ENCODE measurements at places on chromosomes 3 and 15.

GRCh38 chr3:57978316-57978715 is 29.9 kb upstream of the FLNB start:
- DNase-seq = no peak
- H3K27me3 ChIP-seq = no peaks in the 10 kb centered on the region

DNA sequence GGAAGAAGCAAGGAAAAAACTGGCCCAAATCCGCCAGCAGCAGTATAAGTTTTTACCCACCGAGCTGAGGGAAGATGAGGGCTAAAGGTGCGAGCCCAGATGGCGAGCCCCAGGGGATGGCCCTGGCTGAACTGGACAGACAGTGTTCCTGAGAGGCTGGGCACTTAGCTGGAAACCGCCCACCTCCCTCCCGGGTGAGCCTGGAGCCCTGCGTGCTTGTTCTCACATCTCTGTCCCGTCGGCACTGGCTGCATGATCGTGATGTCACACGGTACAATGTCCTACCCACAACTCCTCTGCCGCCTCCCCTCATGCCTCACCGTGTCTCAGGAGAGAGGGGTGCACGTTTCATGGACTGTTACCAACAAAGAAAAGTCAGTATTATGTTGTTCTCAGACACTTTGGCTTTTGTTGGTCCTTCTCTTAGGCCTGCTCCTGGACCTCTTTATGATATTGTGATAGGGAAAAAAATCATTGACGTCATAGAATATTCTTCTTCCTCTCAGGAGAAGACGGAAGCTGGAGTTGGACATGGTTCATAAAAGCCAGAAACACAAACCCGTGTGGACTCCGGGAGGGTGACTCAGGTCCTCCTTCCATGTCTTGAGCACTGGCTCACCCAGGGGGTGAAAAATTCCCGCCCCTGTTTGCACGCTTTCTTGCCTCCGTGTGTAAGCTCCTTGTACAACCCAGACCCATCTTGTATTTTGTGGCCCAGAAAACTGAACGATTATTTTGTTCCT is 201.8 kb upstream of the TPM1 start:
- H3K27me3 ChIP-seq = no peaks in the 10 kb centered on the region
- no peak for DNase-seq
- H3K36me3 ChIP-seq = peaks cover 10% of the 10 kb centered on the region
- no peak overlapping the region for H3K27ac ChIP-seq
- H3K4me3 ChIP-seq = no peak overlapping the region

GRCh38 chr3:98536456-98537017 is 4.8 kb downstream of the GPR15 start:
- no peaks in the 10 kb centered on the region for H3K27me3 ChIP-seq
- no peak overlapping the region for H3K27ac ChIP-seq
- H3K4me3 ChIP-seq = no peak overlapping the region
- H3K36me3 ChIP-seq = no peaks in the 10 kb centered on the region

DNA sequence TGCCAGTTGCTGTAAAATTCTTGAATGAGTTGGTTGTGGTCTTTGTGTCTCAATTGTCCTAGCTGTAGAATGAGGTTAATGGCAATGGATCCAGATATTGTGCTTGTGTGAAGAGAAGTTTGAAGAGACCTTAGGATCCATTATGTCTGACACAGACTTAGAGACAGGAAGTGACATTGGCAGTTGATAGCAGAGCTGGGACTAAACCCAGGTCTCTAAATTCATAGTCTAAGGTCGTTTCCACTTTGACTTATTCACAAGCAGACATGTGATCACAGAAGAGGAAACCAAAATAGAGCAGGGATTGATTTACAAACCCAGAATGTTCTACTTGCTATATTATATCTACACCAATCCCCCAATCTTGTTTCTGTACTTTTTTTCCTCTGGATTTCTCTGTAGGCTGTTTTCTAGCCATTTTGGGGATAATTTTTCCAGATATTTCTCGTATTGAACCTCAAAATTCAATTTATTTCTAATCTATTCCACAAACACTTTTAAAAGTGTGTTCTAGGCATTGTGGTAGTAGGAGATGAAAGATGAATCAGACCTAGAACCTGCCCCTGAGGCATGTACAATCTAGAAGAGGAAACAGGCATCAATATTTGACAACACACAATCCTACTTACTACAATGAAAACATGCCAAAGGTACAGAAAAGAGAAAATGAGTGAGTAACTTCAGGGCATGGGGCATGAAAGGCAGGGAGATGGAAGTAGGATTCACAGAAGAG is 123.3 kb downstream of the NFKBIZ start:
- no peaks in the 10 kb centered on the region for H3K4me1 ChIP-seq
- DNase-seq = no peak
- no peak overlapping the region for H3K4me3 ChIP-seq

DNA sequence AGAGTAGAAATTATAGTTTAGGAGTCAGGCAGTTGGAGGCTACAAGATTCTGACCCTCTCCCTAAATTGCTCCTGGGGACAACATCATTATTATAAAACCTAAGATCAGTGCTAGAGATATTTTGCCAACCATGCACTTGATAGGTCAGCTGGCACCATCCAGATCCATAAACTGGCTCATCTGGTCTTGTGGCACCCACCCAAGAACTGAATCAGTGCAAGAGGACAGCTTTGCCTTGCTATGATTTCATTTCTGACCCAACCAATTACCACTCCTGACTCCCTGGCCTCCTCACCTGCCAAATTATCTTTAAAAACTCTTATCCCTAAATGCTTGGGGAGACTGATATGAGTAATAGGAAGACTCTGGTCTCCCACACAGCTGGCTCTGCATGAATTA is 461.1 kb upstream of the TGFBR2 start:
- no peaks in the 10 kb centered on the region for H3K27me3 ChIP-seq
- H3K4me1 ChIP-seq = no peaks in the 10 kb centered on the region
- no peaks in the 10 kb centered on the region for H3K36me3 ChIP-seq
- no peak overlapping the region for H3K4me3 ChIP-seq
- H3K27ac ChIP-seq = no peak overlapping the region
- no peak for DNase-seq

DNA sequence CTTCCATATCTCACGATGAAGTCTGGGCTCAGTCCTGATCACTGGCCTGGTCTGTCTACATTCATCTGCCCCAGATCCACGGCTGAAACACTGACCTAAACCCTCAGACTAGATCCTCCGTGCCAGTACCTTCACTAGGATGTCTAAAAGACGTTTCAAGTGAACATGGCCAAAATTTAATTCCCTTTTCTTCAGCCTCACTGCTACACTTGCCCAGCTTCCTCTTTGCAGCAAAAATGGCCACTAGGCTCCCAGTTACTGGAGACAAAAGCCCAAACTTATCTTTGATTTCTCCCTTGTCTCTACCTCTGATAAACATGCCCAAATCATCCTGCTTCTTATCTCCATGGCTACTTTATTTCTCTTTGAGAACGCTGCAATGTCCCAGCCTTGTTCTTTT is 1.7 kb downstream of the RASSF1 start:
- no peaks in the 10 kb centered on the region for H3K36me3 ChIP-seq
- H3K27ac ChIP-seq = peak overlapping the region; percentile 18
- no peak for DNase-seq
- H3K4me3 ChIP-seq = no peak overlapping the region
- no peaks in the 10 kb centered on the region for H3K4me1 ChIP-seq
- H3K27me3 ChIP-seq = no peaks in the 10 kb centered on the region

DNA sequence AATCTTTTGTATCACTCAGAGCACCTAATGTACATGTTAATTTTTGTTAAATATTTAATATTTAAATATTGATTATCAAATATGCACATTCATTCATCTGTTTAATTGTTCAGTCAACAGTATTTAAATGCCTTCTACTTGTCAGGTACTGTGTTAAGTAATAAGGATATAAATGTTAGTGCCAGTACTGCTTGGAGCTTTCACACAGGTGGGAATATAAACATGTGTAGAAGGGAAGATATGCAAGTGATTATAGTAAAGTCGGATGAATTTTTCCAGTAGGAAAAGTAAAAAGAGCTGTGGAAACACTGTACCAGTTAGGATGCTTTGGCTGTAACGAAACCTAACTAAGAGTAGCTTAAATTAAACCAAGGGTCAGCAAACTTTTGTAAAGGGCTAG is 95.4 kb downstream of the RSRC1 start:
- H3K27me3 ChIP-seq = no peaks in the 10 kb centered on the region
- H3K4me3 ChIP-seq = no peak overlapping the region
- no peaks in the 10 kb centered on the region for H3K4me1 ChIP-seq
- H3K27ac ChIP-seq = no peak overlapping the region

DNA sequence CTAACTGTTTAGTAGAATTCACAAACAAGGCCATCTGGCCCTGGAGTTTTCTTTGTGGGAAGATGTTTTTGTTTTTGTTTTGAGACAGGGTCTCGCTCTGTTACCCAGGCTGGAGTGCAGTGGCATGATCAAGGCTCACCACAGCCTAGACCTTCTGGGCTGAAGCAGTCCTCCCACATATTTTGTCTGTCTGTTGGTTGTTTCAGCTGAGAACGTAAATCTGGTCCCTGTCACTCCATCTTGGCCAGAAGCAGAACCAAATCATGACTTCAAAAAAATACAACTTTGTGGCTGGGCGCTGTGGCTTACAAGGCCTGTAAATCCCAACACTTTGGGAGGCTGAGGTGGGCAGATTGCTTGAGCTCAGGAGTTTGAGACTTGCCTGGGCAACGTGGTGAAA is 27.1 kb downstream of the MRAS start:
- no peaks in the 10 kb centered on the region for H3K36me3 ChIP-seq
- no peak overlapping the region for H3K27ac ChIP-seq
- no peaks in the 10 kb centered on the region for H3K4me1 ChIP-seq
- H3K27me3 ChIP-seq = no peaks in the 10 kb centered on the region
- H3K4me3 ChIP-seq = no peak overlapping the region

DNA sequence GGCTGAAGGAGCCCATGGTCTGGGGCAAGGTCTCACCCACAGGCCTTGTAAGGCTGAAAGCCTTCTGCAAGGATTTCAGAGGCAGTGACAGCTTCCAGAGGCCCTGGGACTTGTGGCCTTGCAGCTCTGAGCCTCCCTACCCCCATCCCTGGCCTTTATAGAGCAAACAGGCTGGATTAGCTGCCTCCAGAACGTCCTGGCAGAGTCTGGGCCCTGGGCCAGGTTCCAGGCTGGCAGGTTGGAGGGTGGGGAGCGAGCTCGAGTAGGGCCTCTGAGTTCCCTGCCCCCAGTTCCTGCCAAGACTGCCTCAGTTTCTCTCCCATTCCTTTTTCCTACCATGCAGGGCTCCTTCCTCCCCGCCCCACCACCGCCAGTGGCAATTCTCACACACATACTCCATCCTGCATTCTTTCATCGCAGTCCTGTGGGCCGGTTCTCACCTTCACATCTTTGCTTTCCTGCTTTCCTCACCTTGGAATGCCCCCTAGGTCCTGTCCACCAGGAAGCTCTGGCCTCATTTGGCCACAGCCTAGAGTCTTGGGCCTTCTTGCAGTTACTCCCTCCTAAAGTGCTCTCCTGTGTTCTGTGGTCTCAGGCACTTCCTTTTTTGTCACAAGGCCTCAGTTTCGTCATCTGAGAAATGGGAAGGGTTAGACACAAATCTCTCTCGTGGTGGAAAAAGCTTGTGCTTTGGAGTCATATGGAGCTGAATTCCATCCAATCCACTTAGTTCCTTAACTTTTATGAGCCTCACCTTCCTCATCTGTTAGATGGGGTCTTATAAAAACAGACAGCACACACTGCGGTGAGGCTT is 2.7 kb downstream of the LMAN1L start:
- no peaks in the 10 kb centered on the region for H3K4me1 ChIP-seq
- no peaks in the 10 kb centered on the region for H3K36me3 ChIP-seq
- H3K27ac ChIP-seq = no peak overlapping the region

GRCh38 chr3:45952456-45952855 is 9.2 kb downstream of the CXCR6 start:
- peaks cover 3% of the 10 kb centered on the region for H3K4me1 ChIP-seq
- no peak for DNase-seq
- H3K27ac ChIP-seq = no peak overlapping the region
- H3K4me3 ChIP-seq = no peak overlapping the region
- H3K36me3 ChIP-seq = peaks cover 13% of the 10 kb centered on the region

DNA sequence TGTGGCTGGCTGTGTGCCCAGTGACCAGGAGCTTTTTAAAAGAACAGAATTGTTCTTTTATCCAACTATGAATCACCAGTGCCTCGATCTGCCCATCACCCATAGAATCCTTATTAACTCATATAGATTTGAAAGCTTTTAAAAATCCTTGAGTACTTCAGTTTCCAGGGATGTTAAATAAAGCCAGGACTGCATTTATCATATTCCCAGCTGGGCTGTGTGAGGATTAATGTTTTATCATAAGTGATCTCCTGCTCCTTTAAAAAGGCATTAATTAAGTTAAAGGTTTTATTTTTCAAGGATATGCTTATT is 234.0 kb downstream of the MYRIP start:
- DNase-seq = no peak
- H3K4me1 ChIP-seq = peaks cover 2% of the 10 kb centered on the region
- H3K27ac ChIP-seq = no peak overlapping the region
- no peak overlapping the region for H3K4me3 ChIP-seq
- H3K36me3 ChIP-seq = no peaks in the 10 kb centered on the region
- H3K27me3 ChIP-seq = no peaks in the 10 kb centered on the region

DNA sequence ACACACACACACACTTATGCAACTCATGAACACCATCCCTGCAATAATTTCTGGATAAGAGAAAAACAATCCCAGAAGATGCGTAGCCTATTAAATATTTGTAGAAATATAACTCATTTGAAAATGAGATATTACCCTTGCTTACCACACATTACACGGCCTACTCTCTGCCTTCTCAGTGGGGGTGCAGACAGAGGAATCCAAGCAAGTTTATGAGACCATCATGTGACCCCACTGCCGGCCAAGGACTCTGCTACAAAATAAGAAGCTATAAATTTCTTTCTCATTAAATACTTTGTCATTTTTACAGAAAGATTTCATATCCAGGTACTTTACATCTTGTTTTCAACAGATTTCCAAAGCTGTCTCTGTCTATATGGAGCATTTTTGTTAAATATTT is 286.3 kb downstream of the ZNF385D start:
- peaks cover 2% of the 10 kb centered on the region for H3K4me1 ChIP-seq
- DNase-seq = no peak
- no peaks in the 10 kb centered on the region for H3K27me3 ChIP-seq
- no peaks in the 10 kb centered on the region for H3K36me3 ChIP-seq
- no peak overlapping the region for H3K27ac ChIP-seq

DNA sequence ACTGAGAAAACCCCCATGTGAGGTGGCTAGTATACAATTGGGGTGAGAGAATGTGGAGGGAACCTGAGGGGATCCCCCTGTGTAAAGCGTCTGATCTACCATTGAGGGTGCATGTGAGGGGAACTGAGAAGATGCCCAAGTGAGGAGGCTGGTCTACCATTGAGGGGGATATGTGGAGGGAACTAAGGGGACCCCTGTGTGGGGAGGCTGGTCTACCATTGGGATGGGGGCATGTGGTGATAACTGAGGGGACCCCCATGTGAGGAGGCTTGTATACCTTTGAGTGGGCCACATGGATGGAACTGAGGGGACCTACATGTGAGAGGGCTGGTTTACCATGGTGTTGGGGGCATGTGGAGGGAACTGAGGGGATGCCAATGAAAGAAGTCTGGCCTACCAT is 160.8 kb downstream of the FBLN2 start:
- no peaks in the 10 kb centered on the region for H3K4me1 ChIP-seq
- H3K36me3 ChIP-seq = no peaks in the 10 kb centered on the region
- no peaks in the 10 kb centered on the region for H3K27me3 ChIP-seq
- DNase-seq = peak; percentile 12
- H3K4me3 ChIP-seq = no peak overlapping the region

Data from aorta (tissue), 5 donors.